IMR-90 (cell line): ENCODE measurements at places on chromosomes 1 and 21. TPM values are rescaled to one million over a fixed set of nuclear protein-coding genes. Genes with fewer than 3 reads are reported as not detected.

DNA sequence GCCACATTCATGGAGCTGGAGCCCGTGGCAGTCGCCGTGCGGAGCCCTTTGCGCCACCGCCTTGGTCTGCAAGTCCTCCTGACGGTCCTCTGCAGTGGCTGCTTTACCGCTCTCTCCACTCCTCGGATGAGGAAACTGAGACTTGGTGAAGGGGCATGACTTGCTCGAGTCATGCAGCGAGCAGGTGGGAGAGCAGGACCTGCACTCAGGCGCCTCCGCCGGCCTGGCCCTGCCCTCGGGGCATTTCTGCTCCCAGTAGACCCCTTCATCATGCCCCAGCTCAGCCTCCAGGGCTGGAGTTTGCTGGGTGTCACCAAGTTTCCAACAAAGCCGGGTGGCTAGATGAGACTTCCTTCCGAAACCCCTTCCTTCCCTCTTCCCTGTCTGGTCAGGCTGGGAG, 100.0 kb upstream of the TARDBP start:
- no peaks in the 10 kb centered on the region for H3K4me1 ChIP-seq
- no peak overlapping the region for H3K27ac ChIP-seq
- H3K27me3 ChIP-seq = peaks cover 41% of the 10 kb centered on the region
- no peaks in the 10 kb centered on the region for H3K36me3 ChIP-seq
- DNase-seq = no peak

LHX8 gene
- not detected in 2 replicates for total RNA-seq

- H3K36me3 ChIP-seq = no peaks in the 10 kb centered on the region
- no peak overlapping the region for H3K4me3 ChIP-seq
- peaks cover 36% of the 10 kb centered on the region for H3K27me3 ChIP-seq
- no peak overlapping the region for H3K27ac ChIP-seq
Measured at GRCh38 chr1:202162047-202162417, 1.6 kb upstream of the PTPN7 start.

DNA sequence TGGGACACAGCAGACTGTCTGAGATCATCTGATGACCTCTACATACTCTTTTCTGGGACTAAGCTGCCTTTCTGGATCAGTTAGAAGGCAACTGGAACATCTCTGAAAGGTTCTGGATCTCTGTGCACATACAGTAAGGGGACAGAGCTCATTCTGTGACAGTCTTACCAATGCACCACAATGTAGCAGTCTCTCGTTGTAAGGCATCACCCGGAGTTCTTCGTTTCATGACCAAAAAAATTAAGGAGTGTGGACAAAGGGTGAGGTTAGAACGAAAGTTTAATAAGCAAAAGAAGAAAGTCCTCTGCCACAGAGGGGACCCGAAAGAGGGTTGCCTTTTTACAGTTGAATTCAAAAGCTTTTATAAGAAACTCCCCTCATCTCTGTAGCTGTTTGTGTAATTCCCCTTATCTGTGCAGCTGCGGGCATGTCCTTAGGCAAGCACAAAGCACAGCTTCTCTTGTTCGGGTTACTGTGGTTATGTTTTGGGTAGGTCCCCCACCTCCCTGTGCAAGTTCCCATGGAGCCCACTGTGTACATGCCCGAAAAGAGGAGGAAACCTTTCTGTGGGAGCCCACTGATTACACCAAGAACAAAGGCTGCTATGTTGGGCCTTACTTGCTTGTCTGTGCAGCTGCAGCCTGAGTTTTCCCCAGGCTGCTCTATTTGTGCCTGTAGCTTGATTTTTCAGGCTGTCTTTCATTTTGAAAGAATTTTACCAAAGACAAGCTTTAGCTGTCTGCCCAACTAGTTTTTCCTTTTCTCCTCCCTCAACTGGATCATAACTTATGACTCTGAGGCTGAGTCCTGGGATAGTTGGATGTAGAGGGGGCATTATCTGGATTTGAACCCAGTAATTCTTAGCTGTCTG, 53.1 kb upstream of the CACNA1E start:
- DNase-seq = no peak
- no peaks in the 10 kb centered on the region for H3K4me1 ChIP-seq
- no peaks in the 10 kb centered on the region for H3K36me3 ChIP-seq
- H3K27me3 ChIP-seq = no peaks in the 10 kb centered on the region; the same call in 1 of the 2 replicates
- H3K27ac ChIP-seq = no peak overlapping the region

DNA sequence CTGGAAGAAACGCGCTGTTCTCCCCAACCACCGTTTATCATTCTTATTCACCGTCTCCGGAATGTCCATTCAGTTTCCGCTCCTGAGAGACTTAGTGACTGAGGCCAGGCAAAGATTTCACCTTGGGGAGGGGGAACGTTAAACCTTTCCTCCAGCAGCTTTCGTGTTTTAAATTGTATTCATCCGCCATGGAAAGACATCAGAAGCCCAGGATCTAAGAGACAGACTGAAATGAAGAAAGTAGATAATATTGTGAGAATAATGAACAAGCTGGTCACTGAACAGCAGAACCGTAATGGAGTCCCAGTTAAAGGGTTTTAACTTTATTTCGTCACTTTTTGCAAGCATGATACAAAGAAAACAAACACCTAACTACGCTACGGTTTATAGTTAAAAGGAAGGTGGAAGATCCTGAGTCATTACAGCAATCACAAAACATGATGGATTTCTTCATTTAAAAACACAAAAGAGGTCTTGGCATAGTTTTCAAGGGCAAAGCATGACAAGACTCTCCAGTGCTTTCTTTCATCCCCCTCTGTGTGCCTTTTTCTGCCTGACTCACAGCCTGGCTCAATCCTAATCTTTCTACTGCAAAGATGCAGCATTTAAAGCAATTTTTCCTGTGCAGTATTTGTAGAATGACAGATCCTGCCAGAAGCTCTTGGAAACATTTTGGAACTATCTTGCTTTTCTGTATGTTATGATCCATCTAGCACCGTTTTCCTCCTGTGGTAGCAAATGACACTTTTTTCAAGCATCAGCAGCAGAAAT, 722 bp upstream of the SLC19A2 start:
- no peaks in the 10 kb centered on the region for H3K36me3 ChIP-seq
- peak; percentile 66 for DNase-seq
- H3K4me3 ChIP-seq = peak overlapping the region; percentile 45
- no peaks in the 10 kb centered on the region for H3K27me3 ChIP-seq
- peaks cover 5% of the 10 kb centered on the region for H3K4me1 ChIP-seq

LCE2A gene
- total RNA-seq = not detected in 2 replicates
